CD4-positive, alpha-beta T cell (primary cell): ENCODE measurements at places on chromosomes 2 and 18. TPM values are rescaled to one million over a fixed set of nuclear protein-coding genes. Genes with fewer than 3 reads are reported as not detected.

The KLHL29 gene
- total RNA-seq = 2.5 TPM

The REG1B gene
- total RNA-seq = not detected

The RAB6D gene
- total RNA-seq = not detected

The IL36B gene
- not detected for total RNA-seq

The AFF3 gene
- 15.7 TPM for total RNA-seq

The PTGR3 gene
- total RNA-seq = 14.1 TPM

The PDCD1 gene
- total RNA-seq = 11.4 TPM

The FOXD4L1 gene
- not detected for total RNA-seq

The UGT1A10 gene
- not detected for total RNA-seq

The ITSN2 gene
- total RNA-seq = 77.1 TPM

- no peak for DNase-seq
- no peaks in the 10 kb centered on the region for H3K36me3 ChIP-seq
- H3K27ac ChIP-seq = no peak overlapping the region
- H3K4me3 ChIP-seq = no peak overlapping the region
- no peaks in the 10 kb centered on the region for H3K4me1 ChIP-seq
- H3K27me3 ChIP-seq = peaks cover 3% of the 10 kb centered on the region
Observed at GRCh38 chr18:45083226-45083855, 402.7 kb downstream of the SETBP1 start.

- no peak overlapping the region for H3K27ac ChIP-seq
- DNase-seq = no peak
- H3K36me3 ChIP-seq = no peaks in the 10 kb centered on the region
- no peaks in the 10 kb centered on the region for H3K4me1 ChIP-seq
- H3K27me3 ChIP-seq = no peaks in the 10 kb centered on the region
Observed at GRCh38 chr2:216294305-216294704, 78.0 kb downstream of the MARCHF4 start.

DNA sequence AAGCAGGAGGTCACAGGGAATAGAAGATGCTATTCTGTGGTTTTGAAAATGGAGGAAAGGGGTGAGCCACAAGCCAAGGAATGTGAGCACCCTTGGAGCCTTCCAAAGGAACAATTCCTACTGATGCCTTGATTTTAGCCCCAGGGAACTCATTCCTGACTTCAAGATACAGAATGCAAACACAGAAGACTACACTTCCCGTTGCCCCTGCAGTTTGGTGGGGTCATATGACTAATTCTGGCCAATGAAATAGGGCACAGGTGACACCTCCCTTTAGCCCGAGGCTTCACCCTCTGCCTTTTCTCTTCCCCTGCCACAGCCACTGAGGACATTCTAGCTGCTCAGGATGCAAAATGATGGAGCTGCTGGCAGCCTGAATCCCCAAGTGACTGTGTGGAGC, 126.1 kb downstream of the INHBB start:
- no peak for DNase-seq
- no peak overlapping the region for H3K4me3 ChIP-seq
- H3K4me1 ChIP-seq = no peaks in the 10 kb centered on the region
- H3K36me3 ChIP-seq = no peaks in the 10 kb centered on the region

GRCh38 chr2:144495227-144496091, 24.5 kb downstream of the ZEB2 start:
- H3K4me3 ChIP-seq = no peak overlapping the region
- no peaks in the 10 kb centered on the region for H3K36me3 ChIP-seq
- no peaks in the 10 kb centered on the region for H3K4me1 ChIP-seq
- no peak overlapping the region for H3K27ac ChIP-seq
- DNase-seq = no peak

DNA sequence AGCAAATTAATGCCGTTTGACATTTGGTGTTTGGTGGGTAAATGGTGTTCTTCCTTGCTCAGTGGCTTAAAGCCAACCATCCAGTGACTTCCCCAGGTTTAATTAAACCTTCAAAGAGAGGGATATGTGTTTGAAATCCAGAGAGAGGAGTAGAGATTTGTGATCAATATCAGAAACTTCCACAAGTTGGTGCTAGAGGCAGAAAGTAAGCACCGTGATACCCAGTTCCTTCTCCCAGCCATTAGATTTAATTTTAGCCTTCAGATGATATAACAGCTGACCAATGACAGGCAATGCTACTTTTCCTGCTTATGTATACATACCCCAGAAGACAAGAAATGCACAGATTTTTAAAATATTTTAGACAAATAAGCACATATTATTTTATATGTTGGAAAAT, 398.5 kb downstream of the CDH2 start:
- no peak overlapping the region for H3K27ac ChIP-seq
- DNase-seq = no peak
- H3K4me3 ChIP-seq = no peak overlapping the region

DNA sequence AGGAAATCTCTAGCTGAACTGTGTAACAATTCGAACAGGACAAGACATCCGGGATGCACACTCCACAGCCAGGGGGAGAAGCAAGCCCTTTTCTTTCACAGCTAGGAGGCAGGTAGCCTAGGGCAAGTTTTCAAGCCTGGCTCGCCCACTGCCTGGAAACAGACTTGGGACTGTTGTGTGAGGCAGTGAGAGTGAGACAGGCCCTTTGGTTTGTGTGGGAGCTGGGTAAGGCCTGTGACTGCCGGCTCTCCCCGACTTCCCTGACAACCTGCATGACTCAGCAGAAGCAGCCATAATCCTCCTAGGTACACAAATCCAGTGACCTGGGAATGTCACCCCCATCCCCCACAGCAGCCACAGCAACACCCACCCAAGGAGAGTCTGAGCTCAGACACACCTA, 179.7 kb downstream of the WDPCP start:
- no peak overlapping the region for H3K4me3 ChIP-seq
- no peaks in the 10 kb centered on the region for H3K4me1 ChIP-seq
- no peak overlapping the region for H3K27ac ChIP-seq
- no peaks in the 10 kb centered on the region for H3K36me3 ChIP-seq
- H3K27me3 ChIP-seq = no peaks in the 10 kb centered on the region

GRCh38 chr2:241393524-241394196, 37.6 kb downstream of the FARP2 start:
- no peaks in the 10 kb centered on the region for H3K27me3 ChIP-seq
- no peaks in the 10 kb centered on the region for H3K4me1 ChIP-seq
- no peak for DNase-seq
- H3K4me3 ChIP-seq = no peak overlapping the region

- H3K4me3 ChIP-seq = no peak within 1 kb of the TSS
- no peak within 1 kb of the TSS for H3K27ac ChIP-seq
- peaks cover 45% of the 10 kb centered on the region for H3K27me3 ChIP-seq
- no peaks in the 10 kb centered on the region for H3K36me3 ChIP-seq
Observed at GRCh38 chr2:237859533-237860272, at the start of gene RAMP1. Gene RAMP1 (plus strand): TSS chr2:237859623. CDS start chr2:237859676, 53 bp downstream.

GRCh38 chr2:55102056-55102812, 52.0 kb upstream of the RTN4 start:
- H3K27me3 ChIP-seq = no peaks in the 10 kb centered on the region
- no peaks in the 10 kb centered on the region for H3K4me1 ChIP-seq
- H3K4me3 ChIP-seq = no peak overlapping the region
- no peak overlapping the region for H3K27ac ChIP-seq
- H3K36me3 ChIP-seq = no peaks in the 10 kb centered on the region

DNA sequence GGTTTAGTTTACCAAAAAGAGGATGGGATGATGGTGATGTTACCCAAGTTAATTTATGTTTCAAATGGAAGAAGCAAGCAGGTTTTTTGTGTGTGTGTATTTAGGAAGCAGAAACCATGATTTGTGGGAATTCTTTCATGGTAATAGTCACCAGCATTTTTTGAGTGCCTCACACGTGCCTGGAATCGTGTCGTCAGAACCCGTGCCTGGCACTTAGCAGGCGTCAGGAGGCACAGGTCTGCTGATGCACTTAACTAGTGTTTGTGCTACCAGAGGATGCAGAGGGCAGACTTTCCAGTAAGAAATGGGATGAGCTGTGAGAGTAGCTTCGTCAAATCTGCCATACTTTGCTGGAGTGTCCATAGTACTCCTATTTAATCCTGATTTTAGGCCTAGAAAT, 41.1 kb downstream of the LYPD6 start:
- no peak overlapping the region for H3K4me3 ChIP-seq
- H3K36me3 ChIP-seq = no peaks in the 10 kb centered on the region
- H3K4me1 ChIP-seq = no peaks in the 10 kb centered on the region
- H3K27me3 ChIP-seq = no peaks in the 10 kb centered on the region
- no peak for DNase-seq
- H3K27ac ChIP-seq = no peak overlapping the region

DNA sequence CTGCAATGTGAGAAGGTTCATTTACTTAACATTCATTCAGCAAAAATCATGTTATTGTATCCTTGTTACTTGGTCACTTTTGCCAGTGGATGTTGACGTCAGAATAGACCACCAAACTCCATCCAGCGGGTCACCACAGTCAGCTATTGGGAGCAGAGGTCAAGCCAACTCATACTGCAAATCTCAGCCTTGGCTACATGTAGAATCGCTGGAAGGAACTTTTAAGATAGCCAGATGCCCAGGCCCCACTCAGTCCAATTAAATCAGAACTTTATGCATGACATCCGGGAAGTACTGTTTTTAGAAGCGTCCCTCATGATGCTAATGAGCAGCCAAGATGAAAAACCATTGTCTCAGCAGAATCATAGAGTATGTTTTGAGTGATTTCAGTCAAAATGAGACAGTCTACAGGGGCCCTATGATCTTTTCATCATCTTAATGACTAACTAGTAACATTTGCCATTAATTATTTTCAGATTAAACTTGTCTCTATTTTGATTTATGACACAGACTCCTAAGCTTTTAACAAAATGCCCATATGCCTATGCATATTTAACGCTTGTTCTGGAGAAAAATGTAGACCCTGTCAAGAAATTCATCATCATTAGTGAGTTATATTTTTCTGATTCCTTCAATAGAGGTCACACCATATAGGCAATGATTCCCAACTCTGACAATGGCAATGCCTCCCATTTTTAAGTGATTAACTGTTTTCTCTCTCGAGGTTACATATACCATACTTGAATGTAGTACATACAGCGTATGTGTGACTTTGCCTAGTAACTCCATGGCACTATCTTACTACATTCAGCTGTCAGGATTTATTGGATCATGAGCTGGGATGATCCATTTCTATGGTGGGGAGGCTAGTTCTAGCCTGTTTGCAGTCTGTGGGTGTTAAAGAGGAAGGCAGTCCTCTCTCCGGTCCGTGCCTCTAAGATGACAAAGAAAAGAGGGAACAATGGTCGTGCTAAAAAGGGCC, 63.7 kb upstream of the CCBE1 start:
- no peak for DNase-seq
- H3K36me3 ChIP-seq = no peaks in the 10 kb centered on the region
- no peak overlapping the region for H3K4me3 ChIP-seq
- H3K27me3 ChIP-seq = no peaks in the 10 kb centered on the region
- H3K4me1 ChIP-seq = no peaks in the 10 kb centered on the region
- H3K27ac ChIP-seq = no peak overlapping the region

DNA sequence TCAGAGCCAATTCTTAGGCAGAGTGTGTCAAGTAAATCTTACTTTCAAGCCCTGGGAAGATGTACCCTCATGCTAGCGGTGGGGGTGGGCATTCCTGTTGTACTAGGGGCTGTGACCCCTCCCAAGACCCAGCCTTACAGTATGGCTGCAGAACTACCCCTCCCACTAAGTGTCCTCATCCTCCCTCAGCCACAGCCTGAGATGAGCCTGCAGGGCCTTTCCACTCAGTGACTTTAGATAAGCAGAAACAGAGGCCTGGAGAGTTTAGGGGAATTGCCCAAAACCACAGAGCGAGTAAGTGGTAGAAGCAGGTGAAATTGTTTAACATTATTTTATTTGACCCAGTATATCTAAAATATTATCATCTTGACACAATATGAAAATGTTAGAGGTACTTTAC, 36.6 kb downstream of the TTC32 start:
- no peak for DNase-seq
- no peaks in the 10 kb centered on the region for H3K27me3 ChIP-seq
- peaks cover 30% of the 10 kb centered on the region for H3K4me1 ChIP-seq
- no peak overlapping the region for H3K27ac ChIP-seq
- H3K36me3 ChIP-seq = no peaks in the 10 kb centered on the region
- no peak overlapping the region for H3K4me3 ChIP-seq

DNA sequence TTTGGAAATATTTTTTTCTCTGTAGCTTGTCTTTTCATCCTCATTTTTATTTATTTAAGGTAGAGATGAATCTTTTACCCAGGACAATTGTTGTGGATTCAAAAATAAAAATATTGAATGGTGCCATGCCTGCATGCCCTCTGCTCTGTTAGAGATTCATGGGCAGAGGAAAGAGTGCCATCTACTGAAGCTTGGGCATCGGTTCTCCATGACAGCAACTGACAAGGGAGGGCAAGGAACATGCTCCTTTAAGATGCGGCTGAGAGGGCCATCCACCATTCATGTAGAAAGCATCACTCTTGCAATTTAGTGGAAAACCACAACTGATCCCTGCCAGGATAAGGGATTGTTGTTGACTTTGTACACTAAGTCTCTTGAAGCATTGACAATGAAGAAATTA, 79.9 kb downstream of the PARD3B start:
- H3K4me3 ChIP-seq = no peak overlapping the region
- no peak overlapping the region for H3K27ac ChIP-seq
- no peak for DNase-seq
- no peaks in the 10 kb centered on the region for H3K27me3 ChIP-seq

- H3K27ac ChIP-seq = no peak overlapping the region
- no peaks in the 10 kb centered on the region for H3K27me3 ChIP-seq
- DNase-seq = no peak
- H3K36me3 ChIP-seq = no peaks in the 10 kb centered on the region
Observed at GRCh38 chr2:71784734-71785511, 331.6 kb downstream of the DYSF start.

DNA sequence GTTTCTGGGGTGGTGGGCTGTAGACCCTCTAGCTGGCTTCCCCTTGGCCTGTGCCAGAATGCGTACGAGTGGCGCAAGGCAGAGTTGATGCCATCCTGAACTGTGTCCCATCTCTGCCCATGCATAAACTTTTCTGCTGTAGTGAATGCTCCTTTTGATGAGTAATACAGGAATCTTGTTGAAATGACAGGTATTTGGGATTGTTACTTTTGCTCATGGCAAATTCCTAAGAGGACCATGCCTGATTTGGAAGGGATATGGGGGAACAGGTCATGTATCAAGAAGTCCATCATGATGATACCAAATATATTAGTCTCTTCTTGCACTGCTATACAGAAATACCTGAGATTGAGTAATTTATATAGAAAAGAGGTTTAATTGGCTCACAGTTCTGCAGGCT, 648.0 kb downstream of the SLC4A3 start:
- no peak overlapping the region for H3K27ac ChIP-seq
- no peaks in the 10 kb centered on the region for H3K27me3 ChIP-seq
- H3K36me3 ChIP-seq = no peaks in the 10 kb centered on the region
- H3K4me1 ChIP-seq = no peaks in the 10 kb centered on the region
- H3K4me3 ChIP-seq = no peak overlapping the region

- peaks cover 89% of the 10 kb centered on the region for H3K36me3 ChIP-seq
- H3K27ac ChIP-seq = no peak overlapping the region
- peaks cover 10% of the 10 kb centered on the region for H3K4me1 ChIP-seq
- H3K4me3 ChIP-seq = no peak overlapping the region
Observed at GRCh38 chr2:224764565-224765236, 48.5 kb upstream of the CCDC195 start.

DNA sequence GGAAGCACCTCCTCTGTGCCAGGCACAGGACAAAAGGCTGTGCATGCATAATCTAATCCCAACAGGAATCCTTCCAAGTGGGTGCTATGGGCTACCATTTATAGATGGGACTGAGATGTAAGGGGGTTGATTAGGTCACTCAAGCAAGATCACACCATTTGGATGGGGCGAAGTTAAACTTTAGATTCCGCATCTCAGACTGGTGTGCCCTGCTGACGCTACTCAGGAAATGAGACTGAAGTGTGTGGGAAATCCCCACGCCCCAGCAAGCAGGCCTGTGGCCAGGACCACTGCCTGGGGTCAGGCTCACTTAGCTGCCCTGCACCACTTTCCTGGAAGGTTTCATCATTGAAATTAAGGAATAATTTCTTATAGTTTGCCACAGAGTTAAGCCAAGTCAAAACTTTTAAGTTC, 70.5 kb upstream of the PPP1CB start:
- H3K27me3 ChIP-seq = no peaks in the 10 kb centered on the region
- H3K4me1 ChIP-seq = peaks cover 31% of the 10 kb centered on the region
- no peak overlapping the region for H3K27ac ChIP-seq
- no peaks in the 10 kb centered on the region for H3K36me3 ChIP-seq
- no peak overlapping the region for H3K4me3 ChIP-seq
